ENCODE measurements at places on chromosomes 4 and X. TPM values are rescaled to one million over a fixed set of nuclear protein-coding genes. Genes with fewer than 3 reads are reported as not detected.

Gene BEX3
- total RNA-seq, result 3.3 TPM

Gene CCSER1
- not detected for total RNA-seq

Gene MTNR1A
- total RNA-seq, result not detected

Gene GSPT2
- 13.2 TPM for total RNA-seq

Gene PNMA3
- 0.90 TPM for total RNA-seq

Gene TEX13D
- total RNA-seq, result not detected

Gene FMR1NB
- not detected for total RNA-seq

Gene HPGD
- 1.4 TPM for total RNA-seq

Gene DHRSX
- total RNA-seq, result 26.6 TPM

Gene ZAR1
- total RNA-seq, result not detected

Gene CHST7
- 6.9 TPM for total RNA-seq

Gene PLRG1
- 92.3 TPM for total RNA-seq

Gene TEX13B
- not detected for total RNA-seq

Gene CYBB
- not detected for total RNA-seq

DNA sequence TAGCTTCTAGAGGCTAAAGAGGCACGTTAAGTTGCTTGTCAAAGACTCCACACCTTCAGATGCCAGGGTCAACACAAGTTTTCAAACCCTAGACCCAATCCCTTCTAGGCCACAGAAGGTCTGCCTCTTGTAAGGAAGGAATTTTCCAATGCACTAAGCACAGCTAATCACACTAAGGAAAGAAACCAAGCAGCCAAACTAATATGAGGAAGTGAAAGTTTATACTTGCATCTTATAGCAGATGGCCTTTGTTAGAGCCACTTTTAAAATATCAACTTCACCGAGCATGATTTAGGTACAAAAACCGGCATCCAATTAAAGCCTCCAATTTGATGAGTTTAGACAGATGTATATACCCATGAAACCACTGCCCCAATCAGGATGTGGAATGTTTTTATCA is 9.9 kb downstream of the FHL1 start:
- H3K36me3 ChIP-seq, result no peaks in the 10 kb centered on the region
- no peak for DNase-seq
- no peaks in the 10 kb centered on the region for H3K27me3 ChIP-seq
- H3K4me1 ChIP-seq, result peaks cover 15% of the 10 kb centered on the region
- H3K4me3 ChIP-seq, result no peak overlapping the region

DNA sequence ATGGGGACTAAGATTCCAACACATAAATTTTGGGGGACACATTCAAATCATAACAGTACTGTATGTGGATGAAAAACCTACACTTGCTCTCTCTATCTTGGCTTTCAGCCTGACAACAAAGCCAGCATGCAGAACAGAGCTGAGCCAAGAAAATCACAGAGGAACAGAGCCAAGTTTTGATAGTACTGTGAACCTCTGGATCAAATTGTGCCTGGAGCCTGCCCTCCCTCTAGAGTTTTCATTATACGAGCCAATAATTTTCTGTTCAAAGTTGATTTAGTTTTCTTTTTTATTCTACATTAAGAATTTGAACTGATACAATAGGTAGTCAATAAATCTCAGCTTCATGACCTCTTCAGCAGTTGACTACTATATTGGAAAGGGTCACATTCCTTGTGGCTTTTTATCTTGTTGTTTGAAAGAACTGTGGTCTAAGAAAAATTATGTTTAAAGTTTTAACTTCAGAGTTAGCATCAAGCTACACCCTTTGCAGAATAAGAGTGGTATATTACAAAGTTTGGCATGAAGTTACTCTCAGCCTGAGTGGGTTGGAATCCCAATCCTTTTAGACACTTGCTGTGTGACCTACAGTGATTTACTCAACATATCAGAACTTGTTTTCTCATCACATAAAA is 31.1 kb downstream of the GRID2 start:
- no peaks in the 10 kb centered on the region for H3K4me1 ChIP-seq
- H3K27ac ChIP-seq, result no peak overlapping the region
- no peaks in the 10 kb centered on the region for H3K36me3 ChIP-seq
- no peak overlapping the region for H3K4me3 ChIP-seq

GRCh38 chr4:43757147-43757546 is 691.5 kb downstream of the KCTD8 start:
- no peaks in the 10 kb centered on the region for H3K4me1 ChIP-seq
- H3K4me3 ChIP-seq, result no peak overlapping the region
- no peaks in the 10 kb centered on the region for H3K27me3 ChIP-seq
- no peak for DNase-seq
- no peaks in the 10 kb centered on the region for H3K36me3 ChIP-seq

DNA sequence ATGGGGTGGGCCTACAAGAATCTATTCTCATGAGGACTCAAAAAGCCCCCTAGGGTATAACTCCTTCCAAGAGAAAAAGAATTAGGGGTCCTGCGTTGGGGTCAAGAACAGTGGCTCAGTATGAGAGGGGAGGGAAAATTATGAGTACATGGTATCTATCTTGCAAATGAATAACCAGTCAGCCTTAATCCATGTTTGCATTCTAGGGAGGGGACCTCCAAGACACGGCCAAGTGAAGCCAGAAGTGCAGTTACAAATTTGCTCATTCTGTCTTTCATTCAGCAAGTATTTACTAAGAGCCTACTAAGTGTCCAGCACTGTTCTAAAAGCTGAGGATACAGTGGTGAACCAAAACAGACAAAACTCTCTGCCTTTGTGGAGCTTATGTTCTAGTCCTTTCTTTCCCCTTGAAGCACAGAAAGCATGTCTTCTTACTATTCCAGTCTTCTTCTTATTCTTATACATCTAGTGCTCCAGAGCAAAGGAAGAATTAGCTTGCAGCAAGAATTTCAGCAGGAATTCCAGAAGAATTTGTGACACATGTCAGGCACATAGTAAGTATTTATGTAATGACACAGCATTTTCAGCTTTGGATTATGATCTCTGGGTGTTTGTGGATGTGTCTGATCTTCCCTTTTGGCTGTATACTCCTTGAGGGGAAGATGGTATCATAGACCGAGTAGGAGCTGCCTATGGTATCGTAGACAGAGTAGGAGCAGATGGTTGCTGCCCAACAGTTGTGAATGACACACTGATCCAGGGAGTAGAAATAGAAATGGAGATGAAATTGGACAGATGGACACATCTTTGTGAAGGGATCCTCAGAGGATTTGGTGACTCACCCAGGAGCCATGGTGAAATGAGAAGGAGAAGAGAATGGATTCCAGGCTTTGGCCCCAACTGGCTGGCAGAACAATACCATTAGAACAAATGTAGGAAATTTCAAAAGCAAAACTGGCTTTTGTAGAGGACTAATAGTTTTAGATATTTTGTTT is 75.9 kb downstream of the COQ2 start:
- peaks cover 2% of the 10 kb centered on the region for H3K36me3 ChIP-seq
- no peak overlapping the region for H3K4me3 ChIP-seq
- peaks cover 29% of the 10 kb centered on the region for H3K4me1 ChIP-seq
- peaks cover 12% of the 10 kb centered on the region for H3K27me3 ChIP-seq
- no peak overlapping the region for H3K27ac ChIP-seq

- no peaks in the 10 kb centered on the region for H3K36me3 ChIP-seq
- H3K27ac ChIP-seq, result no peak overlapping the region
- H3K4me1 ChIP-seq, result no peaks in the 10 kb centered on the region
- no peaks in the 10 kb centered on the region for H3K27me3 ChIP-seq
- H3K4me3 ChIP-seq, result no peak overlapping the region
Measured at GRCh38 chr4:8740666-8741395, 130.8 kb downstream of the HMX1 start.

GRCh38 chr4:186624951-186625350 is 69.6 kb upstream of the MTNR1A start:
- peaks cover 4% of the 10 kb centered on the region for H3K4me1 ChIP-seq
- no peaks in the 10 kb centered on the region for H3K27me3 ChIP-seq
- no peaks in the 10 kb centered on the region for H3K36me3 ChIP-seq
- H3K4me3 ChIP-seq, result no peak overlapping the region
- no peak overlapping the region for H3K27ac ChIP-seq
- DNase-seq, result no peak

DNA sequence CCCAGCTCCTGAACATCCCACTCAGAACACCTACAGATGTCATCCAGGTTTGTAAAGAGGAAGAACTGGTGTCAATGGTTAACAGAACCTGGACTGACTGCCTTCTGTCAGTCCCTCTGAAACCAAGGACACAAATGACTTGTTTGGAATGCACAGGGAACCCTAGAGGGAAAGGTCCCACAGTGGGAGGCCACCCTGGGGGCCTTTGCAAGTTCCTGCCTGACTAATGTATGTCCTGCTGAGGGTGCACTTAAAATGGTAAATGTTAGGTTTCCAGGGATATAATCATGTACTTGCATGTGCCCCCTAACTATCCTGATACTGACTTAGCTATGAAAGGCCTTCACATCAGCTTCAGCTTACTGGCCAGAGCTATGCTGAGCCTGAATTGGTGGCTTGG is 15.0 kb upstream of the XAGE2 start:
- H3K4me3 ChIP-seq, result no peak overlapping the region
- H3K27ac ChIP-seq, result no peak overlapping the region
- no peaks in the 10 kb centered on the region for H3K36me3 ChIP-seq
- DNase-seq, result peak; percentile 6

DNA sequence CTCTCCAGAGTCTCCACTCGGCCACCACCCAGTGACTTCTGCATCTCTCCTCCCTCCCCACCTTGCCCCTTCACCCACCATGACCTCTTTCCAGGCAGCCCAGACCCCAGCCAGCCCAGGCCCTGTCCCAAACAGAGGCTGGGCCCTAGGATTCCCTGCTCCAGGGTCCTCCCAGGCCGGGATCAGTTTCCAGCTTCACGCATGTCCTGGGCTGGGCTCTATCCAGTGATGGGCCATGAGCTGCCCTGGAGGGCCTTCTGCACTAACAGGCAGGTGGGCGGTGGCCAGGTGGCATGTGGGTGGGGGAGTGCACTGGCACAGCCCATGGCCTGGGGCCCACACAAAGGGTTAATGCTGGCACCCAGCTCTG is 20.4 kb upstream of the ADD1 start:
- H3K4me1 ChIP-seq, result peaks cover 4% of the 10 kb centered on the region
- H3K27me3 ChIP-seq, result no peaks in the 10 kb centered on the region
- H3K36me3 ChIP-seq, result peaks cover 51% of the 10 kb centered on the region

DNA sequence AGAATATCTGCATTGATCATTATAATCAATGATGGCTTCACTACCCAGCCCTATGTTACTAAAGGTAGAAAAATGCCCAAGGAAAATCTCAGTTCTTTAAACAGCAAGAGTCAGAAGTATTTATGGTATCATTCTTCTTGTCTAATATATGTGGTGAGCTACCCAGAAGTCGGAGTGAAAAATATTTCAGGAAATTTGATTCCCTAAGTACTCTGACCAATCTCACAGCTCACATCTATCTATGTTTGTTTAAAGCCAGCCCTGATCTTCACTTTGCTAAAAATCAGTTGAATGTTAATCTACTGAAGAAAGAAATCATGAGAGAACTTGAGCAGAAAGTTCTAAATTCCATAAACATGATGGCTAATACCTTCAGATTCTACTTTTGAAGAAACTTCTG is 522.9 kb upstream of the SLIT2 start:
- H3K27ac ChIP-seq, result no peak overlapping the region
- H3K4me3 ChIP-seq, result no peak overlapping the region
- H3K27me3 ChIP-seq, result no peaks in the 10 kb centered on the region
- no peak for DNase-seq
- no peaks in the 10 kb centered on the region for H3K36me3 ChIP-seq

DNA sequence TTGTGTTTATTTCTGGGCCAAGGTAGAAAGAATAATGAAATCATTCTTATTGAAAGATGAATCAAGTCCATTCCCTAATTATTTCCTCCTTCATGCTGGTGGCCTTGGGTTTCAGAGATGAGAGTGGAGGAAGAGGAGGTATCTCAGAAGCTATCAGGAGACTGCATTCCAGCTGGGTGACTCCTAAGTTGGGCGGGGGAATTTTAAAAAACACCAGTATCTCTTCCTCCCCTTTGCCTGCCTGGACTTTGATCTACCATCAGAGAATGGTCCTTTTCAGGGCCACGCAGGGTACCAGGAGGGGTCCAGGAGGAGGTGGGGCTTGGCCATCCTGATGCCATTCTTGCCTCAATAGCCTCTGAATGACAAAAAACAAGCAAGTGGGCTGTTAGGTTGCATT is 104.4 kb downstream of the ASMT start:
- H3K4me1 ChIP-seq, result no peaks in the 10 kb centered on the region
- no peaks in the 10 kb centered on the region for H3K36me3 ChIP-seq
- no peak for DNase-seq
- no peaks in the 10 kb centered on the region for H3K27me3 ChIP-seq

- H3K4me3 ChIP-seq, result peak within 1 kb of the TSS; percentile 42
- H3K36me3 ChIP-seq, result no peaks in the 10 kb centered on the region
- no peak for DNase-seq
- H3K4me1 ChIP-seq, result no peaks in the 10 kb centered on the region
- H3K27ac ChIP-seq, result no peak within 1 kb of the TSS
Measured at GRCh38 chr4:140756319-140757231, at the start of gene TBC1D9. TSS of gene TBC1D9 (minus strand) at chr4:140756385. CDS start at chr4:140756045, 340 bp downstream.

GRCh38 chr4:132642016-132642817 is 506.9 kb upstream of the PCDH10 start:
- no peak overlapping the region for H3K27ac ChIP-seq
- H3K4me1 ChIP-seq, result no peaks in the 10 kb centered on the region
- no peaks in the 10 kb centered on the region for H3K36me3 ChIP-seq
- no peak overlapping the region for H3K4me3 ChIP-seq
- no peaks in the 10 kb centered on the region for H3K27me3 ChIP-seq

GRCh38 chr4:155666344-155667221 is at the start of gene GUCY1A1:
TSS of gene GUCY1A1 (plus strand) at chr4:155666848. CDS start at chr4:155696868, 30,020 bp downstream.
- peaks cover 15% of the 10 kb centered on the region for H3K4me1 ChIP-seq
- H3K4me3 ChIP-seq, result peak within 1 kb of the TSS; percentile 94
- no peaks in the 10 kb centered on the region for H3K36me3 ChIP-seq
- H3K27ac ChIP-seq, result no peak within 1 kb of the TSS

GRCh38 chrX:35098419-35098818 is 155.8 kb downstream of the FAM47B start:
- H3K4me3 ChIP-seq, result no peak overlapping the region
- H3K27me3 ChIP-seq, result no peaks in the 10 kb centered on the region
- no peaks in the 10 kb centered on the region for H3K4me1 ChIP-seq
- no peak for DNase-seq

- no peaks in the 10 kb centered on the region for H3K4me1 ChIP-seq
- DNase-seq, result no peak
- H3K27me3 ChIP-seq, result no peaks in the 10 kb centered on the region
- no peaks in the 10 kb centered on the region for H3K36me3 ChIP-seq
Measured at GRCh38 chrX:121782544-121782943, 735.1 kb downstream of the GLUD2 start.

DNA sequence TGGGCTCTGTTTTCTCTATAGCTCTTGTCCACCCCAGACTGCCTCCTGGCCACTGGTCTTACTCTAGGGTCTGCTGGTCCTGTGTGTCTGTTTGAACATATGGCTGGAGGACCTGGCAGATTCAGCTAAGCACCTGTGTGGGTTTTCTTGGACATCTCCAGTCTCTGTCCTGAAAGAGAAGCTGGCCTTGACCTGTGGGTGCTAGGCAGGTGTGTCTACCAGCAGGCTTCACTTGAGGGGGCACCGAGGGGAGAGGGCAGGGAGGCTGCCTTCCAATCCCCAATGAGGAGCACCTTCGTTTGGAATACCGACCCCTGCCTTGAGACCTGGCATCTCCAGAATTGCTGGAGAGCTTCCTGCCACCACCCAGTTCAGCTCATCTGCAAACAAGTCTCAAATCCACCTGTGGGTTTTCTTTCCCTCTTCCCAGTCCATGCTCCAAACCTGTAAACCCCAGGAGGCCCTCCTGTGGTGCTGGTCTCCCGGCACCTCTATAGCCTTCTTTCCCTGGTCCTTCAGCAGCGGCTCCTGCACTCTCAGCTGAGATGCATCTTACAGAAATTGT is 45.2 kb downstream of the HTRA3 start:
- no peaks in the 10 kb centered on the region for H3K4me1 ChIP-seq
- H3K4me3 ChIP-seq, result no peak overlapping the region
- peaks cover 2% of the 10 kb centered on the region for H3K27me3 ChIP-seq
